ENCODE measurements at places on chromosomes 16 and 17.

- no peak for DNase-seq
Observed at GRCh38 chr16:84514295-84514873, 9.9 kb upstream of the MEAK7 start.

DNA sequence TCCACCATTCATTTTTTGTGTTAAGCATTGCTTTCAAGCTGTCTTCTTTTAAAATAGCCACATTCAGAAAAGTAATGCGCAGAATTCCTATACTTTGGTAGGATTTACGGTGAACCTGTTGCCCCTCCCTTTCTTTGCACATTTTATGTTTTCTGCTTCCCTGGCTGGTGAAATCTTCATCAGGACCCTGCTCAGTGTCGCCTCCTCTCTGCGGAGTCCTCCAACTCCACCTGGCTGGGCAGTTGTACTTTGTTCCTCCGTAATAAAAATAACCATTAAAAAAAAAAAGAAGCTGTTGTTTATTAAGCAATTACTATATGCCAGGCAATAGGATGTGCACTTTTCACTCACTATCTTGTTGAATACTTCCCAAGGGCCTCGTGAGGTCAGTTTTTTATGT lies 2.9 kb downstream of the UMOD start:
- no peak for DNase-seq

- DNase-seq, result no peak
Observed at GRCh38 chr17:4165301-4166010, 22.5 kb downstream of the CYB5D2 start.

DNA sequence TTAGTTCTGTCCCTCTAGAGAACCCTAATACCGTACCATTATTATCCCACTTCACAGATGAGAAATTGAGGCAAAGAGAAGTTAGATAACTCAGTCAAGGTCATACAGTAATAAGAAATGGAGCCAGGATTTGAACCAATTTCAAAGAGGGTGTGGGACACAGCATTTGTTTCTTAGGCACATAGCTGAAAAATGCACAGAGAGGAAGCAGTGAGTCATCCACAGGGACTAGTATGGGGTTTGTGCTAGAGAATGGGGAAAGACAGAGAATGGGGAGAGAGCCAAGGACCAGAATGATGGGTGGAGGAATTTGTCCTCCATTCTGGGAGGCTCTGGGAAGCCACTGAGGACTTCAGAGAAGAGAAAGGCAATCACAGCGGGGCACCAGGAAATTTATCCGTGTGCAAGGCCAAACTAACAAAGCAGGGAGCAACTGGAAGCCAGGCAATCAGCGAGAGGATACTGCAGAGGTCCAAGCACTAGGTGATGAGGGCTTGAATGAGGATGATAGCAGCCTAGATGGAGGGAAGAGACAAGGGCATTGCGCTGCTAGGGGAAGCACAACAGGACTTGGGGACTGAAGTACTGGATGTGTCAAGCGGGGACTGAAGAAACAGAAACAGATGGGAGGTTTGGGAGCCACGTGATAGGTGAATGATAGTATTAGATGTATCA lies 78.1 kb upstream of the ZFHX3 start:
- no peak for DNase-seq

DNA sequence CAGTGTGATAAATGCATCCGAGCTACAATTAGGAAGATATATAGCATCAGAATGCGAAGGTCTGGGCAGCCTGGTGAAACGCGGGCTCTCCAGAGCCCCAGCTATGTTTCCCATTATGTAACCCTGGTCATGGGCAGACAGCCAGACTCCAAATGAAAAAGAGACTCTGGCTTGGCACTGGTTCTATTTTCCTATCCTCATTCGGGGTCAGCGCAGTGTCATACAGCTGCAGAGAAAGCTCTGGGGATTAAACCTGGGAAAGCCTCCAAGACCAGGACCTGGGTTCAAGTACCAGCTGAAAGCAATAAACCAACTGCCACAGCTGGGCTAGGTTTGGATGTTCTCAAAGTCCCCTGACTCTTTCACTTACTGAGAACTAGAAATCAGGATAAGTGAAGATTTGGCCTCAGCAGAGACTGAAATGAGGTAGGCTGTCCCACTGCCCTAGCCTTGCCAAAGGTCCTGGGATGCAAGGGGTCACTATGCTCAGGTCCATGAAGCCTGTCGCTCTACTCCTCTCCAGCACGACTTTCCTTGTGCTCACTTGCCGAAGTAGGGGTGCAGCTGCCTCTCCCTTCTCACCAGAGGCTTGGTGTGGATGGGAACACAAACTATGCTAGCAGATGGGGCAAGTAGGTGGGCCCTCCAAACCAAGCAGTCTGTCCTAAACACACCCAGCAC lies 123.8 kb downstream of the SMG6 start:
- no peak for DNase-seq

- DNase-seq, result no peak
Observed at GRCh38 chr17:51059781-51060180, 60.9 kb downstream of the SPAG9 start.

GRCh38 chr17:74864866-74865395 lies 5.2 kb upstream of the GRIN2C start:
- DNase-seq, result peak; percentile 75

- no peak for DNase-seq
Observed at GRCh38 chr16:31286421-31287032, 26.8 kb downstream of the ITGAM start.

DNA sequence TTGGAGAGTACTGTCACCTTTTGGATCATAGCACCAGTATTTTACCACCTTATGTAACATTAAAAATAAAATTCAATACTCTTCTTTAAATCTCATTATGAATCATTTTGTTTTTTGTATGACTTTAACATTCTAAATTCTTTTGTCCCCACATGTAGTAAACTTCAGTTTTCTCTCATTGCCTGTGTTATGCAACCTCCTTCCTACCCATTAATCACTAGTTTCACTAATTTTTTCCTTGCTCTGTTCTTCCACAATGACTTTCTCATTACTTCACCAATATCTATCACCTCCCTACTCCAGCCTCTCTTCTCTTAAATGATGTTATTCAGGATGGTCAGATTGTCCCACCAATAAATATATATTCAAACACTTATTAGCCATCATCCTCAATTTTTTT lies 68.7 kb downstream of the TTC19 start:
- no peak for DNase-seq

DNA sequence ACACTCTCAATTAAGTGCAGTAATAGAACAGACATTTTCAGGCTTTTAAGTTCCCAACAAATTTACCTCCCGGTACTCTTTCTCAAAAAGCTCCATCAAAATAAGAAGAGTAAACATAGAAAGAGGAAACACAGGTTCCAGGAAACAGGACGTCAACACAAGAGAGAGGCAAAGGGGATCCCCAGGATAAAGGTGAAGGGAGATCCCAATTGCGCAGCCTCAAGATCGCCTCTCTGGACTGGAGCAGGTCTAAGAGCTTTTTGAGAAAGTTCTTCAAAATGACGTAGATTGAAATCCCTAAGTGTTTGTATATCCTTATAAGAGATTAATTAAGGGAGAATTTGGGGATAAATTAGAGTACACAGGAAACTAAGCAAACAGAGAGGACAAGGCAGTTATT lies 3.9 kb upstream of the FXR2 start:
- no peak for DNase-seq

GRCh38 chr17:14301279-14302090 lies 604 bp downstream of the HS3ST3B1 start:
- peak; percentile 46 for DNase-seq

GRCh38 chr16:71407731-71408130 lies 34.1 kb downstream of the TLE7 start:
- DNase-seq, result no peak

GRCh38 chr16:64782484-64782883 lies 339.4 kb downstream of the CDH11 start:
- no peak for DNase-seq

DNA sequence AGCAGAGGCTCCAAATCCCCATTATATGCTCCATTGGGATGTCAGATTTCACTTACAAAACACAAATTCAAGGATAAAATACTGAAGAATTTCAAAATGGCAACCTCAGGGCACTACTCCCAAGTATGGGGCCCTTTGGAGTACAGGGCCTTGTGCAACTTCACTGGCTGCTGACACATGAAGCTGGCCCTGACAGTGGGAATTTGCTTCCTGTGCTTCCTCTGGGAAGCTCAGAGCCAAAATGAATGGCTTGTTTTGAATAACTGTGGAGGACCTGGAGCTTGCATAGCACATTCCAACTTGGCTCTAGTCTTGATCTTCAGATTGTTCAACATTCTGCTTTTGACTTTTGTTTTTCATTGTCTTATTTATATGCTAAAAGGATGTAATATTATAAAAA lies 52.3 kb upstream of the HNF1B start:
- no peak for DNase-seq

DNA sequence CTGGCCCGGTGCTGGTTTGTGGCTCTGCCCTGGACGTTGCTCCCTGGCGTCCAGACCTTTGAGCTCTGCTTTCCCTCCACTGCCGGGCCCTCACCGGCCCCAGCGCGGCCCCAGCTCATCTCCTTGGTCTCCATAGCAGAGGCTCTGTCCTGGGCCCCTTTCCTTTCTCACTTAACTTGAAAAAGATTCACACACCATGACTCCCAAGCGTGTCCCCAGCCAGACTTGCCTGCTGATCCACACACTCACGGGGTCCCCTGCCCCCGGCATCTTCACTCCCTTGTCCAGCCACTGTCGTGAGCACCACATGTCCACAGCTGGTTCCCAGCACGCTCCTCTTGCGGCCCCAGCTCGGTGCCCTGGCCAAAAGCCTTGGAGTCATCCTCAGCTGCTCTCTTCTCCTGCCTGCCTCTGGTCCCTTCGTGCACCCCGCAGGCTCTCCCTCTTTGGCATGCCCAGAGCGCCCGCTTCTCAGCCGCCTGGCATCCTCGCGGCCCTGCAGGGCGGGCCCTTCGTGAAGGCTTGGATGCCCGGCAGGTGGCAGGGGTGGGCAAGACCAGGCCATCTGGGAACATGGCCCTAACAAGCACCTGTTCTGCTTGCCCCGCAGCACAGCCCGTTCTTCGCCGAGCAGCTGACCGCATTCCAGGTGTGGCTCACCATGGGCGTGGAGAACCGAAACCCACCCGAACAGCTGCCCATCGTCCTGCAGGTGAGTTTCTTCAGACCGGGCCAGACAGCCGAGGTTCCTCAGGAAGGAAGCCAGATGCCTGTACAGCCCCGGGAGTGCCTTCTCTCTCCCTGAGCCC lies 145.6 kb upstream of the CHMP6 start:
- DNase-seq, result no peak

GRCh38 chr16:55338646-55339045 lies 14.6 kb downstream of the IRX6 start:
- no peak for DNase-seq
